ENCODE measurements at places on chromosomes 5 and 9.

DNA sequence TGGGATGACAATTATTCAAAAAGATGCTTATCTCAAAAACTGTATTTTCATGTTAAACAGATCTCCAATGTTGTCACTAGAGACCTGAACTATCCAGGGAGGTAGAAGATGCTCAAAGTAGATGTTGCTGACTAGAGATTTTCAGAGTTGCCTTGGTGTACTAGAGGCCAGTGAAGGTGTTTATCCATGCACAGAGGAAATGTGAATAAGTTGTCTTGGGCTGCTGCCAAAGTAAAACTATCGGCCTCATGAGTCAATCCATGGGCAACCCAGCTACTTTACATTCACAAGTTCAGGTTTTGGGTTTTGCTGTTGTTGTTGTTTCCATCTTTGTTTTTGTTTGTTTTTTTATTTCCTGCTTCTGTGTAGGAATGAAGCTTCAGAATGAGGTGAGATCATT, 141.1 kb upstream of the RANBP3L start:
- no peak for DNase-seq

DNA sequence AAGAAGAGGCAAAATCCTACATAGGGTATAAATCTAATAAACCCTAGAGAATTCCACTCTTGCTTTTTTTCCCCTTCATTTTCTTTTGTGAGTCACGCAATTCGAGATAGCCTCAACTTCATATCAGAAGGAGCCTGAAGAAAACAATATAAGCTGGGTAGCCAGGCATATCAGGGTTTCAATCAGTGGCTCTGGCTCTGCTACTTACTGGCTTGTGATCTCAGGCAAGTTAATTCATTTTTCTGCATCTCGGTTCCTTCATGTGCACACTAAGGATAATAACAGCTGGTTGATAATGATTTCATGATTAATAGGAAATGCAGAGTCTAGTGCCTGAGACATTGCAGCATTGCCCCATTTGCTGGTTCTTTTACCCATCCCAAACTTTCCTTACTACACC, 46.5 kb upstream of the ASTN2 start:
- no peak for DNase-seq

DNA sequence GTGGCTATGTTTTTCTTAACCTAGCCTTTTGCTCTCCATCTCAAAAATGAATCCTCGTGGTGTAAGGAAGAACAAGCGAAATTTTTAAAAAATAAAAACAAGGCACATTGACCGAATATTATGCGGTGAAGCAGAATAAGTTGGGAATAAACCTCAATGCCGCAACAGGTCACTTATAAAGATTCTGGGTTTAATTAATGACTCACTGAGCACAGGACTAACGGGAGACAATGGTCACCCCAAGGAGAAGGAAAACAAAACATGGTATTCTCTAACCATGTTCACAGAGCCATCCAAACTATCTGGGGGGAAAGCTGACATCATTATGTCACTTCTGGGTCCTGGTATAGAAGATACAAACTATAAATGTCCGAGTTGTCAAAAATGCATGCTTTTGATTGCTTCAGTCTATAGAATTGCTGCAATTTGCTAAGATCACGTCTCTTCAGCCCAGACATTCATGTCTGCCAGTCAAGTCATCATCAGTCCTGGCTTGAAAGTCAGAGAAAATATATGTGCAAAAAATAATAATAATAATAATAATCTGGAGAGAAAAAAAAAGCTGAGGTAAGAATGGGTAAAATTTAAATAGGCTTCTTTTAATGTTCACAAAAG, 280.6 kb downstream of the NR2F1-AS1 start:
- DNase-seq = no peak

DNA sequence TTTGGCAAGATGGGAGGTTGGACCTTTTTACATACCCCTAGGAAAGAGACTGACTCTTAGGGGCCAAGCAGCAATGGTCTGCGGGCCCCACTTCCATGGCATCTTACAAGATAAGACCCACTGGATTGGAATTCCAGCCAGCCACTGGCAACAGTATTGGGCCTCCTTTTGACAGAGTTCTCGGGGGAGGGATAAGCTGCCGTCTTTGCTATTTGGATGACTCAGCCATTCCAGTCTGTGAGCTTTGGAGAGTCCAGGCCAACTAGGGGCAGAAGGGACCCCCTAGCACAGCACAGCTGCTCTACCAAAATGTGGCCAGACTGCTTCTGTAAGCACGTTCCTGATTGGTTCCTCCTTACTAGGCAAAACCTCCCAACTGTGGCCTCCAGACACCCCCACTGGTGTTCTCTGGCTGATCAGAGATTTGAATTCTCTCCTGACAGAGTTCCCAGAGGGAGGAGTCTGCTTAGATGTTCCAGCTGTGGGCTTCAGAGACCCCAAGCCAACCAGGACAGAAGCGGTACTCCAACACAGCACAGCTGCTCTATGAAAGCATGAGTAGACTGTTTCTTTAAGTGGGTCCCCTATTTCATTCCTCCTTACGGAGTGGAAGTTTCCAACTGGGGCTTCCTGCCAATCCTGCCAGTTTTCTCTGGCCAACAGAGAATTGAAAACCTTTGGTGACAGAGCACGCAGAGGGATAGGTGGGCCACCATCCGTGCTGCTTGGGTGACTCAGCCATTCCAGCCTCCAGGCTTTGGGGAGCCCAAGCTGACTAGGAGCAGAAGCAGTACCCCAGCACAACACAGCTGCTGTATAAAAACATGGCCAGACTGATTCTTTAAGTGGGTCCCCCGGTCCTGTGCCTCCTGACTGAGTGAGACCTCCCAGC, 672.1 kb upstream of the RIOK2 start:
- DNase-seq = no peak

GRCh38 chr5:135921388-135921787, 25.7 kb upstream of the IL9 start:
- no peak for DNase-seq

DNA sequence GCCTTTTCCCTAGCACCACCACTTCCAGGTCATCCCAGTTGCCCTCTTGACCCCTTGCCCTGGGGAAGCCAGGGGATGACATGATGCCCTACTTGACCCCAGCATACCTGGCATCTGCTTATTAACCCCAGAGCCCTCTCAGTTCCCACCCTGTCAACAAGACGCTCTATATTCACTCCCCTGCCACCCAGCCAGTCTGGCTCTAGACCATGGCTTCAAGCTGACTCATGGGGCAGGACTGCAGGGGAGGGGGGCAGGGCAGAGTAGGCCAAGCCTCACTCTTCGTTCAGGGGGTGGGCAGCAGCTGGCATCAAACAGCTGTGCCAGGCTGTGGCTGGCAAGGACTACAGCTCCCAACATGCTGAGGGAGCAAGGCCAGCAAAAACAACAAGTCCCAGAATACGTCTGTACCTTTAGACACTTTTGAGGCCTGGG, 5.3 kb downstream of the ATOSB start:
- no peak for DNase-seq

GRCh38 chr5:101539315-101539714, 636.2 kb upstream of the ST8SIA4 start:
- DNase-seq = no peak

- no peak for DNase-seq
Measured at GRCh38 chr9:136259836-136260235, 14.2 kb upstream of the QSOX2 start.

DNA sequence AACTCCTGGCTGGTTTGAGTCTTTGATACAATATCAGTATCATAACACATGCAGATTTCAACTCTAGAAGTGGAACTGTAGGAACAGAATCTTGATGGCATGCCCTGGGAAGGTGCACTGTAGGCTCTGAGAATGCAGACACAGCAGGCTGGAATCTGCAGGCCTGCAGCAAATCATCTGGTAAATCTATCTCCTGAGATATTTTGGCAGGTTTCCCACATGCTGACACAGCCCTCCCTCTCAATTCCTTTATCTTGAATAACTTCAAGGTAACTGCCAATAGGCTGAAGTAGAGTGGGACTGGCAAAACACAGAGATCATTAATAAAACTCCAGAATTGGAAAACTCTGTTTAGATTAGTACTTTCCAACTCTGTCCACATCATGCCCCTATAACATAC, 177.8 kb upstream of the PCSK5 start:
- no peak for DNase-seq

DNA sequence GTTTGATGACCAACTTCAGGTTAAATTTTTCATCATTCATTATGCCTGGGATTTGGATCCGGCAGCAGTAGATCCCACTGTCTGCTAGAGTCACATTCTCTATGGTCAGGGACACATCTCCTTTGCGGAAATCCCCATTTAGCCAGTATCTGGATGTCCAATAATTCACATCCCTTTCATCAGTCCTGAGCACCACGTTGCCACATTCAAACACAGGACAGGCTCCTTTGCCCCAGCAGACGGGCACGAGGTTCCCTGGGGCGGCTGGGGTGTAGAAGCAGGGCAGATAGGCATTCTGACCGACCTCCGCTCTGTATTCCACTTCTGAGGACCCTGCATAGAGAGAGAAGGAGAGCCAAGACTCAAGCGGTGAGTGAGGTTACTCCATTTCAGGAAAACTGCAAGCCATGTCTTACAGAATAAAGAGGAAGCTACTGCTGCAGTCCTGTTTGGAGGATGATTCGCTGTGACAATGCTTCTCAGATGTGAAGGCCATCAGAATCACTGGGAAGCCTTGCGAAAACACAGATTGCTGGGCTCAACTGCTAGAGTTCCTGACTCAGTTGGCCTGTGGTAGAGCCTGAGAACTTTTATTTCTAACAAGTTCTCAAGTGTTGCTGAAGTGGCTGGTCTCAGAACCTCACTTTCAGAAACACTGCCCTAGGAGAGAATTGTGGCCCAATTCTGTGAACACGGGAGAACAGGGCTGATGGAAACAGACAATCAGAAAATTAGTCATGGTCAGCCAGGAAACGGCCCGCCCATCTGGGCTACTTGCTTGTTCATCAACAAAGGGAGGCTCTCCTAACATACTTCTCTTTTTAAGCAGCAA, 2.0 kb downstream of the HAVCR2 start:
- DNase-seq = no peak

- no peak for DNase-seq
Measured at GRCh38 chr9:84891924-84892323, 222.4 kb downstream of the NTRK2 start.

- DNase-seq = no peak
Measured at GRCh38 chr5:135393691-135394090, 5.3 kb downstream of the MACROH2A1 start.

Data from stimulated activated CD8-positive, alpha-beta memory T cell treated with anti-CD3 and anti-CD28 coated beads, Interleukin-4, amount 100 ng/mL, for 1 hour (primary cell).